ENCODE measurements at places on chromosomes 6 and 20.

DNA sequence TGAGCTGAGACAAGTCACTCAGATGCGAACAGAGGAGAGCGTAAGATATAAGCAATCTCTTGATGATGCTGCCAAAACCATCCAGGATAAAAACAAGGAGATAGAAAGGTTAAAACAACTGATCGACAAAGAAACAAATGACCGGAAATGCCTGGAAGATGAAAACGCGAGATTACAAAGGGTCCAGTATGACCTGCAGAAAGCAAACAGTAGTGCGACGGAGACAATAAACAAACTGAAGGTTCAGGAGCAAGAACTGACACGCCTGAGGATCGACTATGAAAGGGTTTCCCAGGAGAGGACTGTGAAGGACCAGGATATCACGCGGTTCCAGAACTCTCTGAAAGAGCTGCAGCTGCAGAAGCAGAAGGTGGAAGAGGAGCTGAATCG is 9.5 kb upstream of the SNRNP48 start:
- ATAC-seq, result no peak

- ATAC-seq, result no peak
These were observed 5.6 kb upstream of the PHACTR3 start for GRCh38 chr20:59598625-59599310.

DNA sequence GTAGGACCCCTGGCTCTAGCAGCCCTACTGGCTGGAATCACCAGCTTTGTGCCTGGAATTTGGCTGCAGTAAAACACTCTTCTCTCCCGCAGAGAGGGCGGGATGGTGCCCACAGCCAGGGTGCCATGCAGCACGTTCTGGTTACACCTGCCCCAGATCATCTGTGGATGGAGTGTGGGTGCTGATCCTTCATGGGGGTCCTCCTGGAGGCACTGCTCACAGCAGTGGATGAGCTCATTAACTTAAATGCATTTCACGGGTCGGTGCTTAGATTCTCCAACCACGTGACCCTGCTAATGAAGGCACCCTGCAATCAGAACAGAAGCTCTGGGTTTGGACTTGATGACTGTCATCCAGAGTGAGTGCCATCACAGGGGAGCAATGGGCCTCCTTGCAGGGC is 138.6 kb upstream of the AFDN start:
- no peak for ATAC-seq

DNA sequence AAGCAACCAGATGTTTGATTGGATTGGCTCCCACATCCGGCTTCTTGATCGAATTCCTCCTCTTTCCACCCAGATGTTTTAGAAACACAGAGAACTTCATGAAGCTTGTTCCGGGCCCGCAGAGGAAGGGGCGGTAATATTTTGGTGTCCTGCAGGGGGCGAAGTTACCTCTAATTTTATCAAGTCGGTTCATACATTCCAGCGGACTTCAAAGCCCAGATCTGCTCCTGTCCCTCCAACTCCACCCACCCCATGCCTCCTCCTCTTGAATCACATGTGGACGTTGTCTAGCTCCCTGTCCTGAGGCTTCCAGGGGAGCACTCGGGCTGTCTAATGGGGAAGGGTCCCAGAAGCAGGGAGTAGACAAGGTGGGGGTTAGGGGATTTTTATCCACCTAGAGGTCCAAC is 2.9 kb upstream of the BMP6 start:
- ATAC-seq, result peak; percentile 44

- no peak for ATAC-seq
These were observed 161.5 kb upstream of the HEY2 start for GRCh38 chr6:125587666-125588632.

Measured in stimulated activated memory B cell treated with anti-CD40 and anti-IgM and Interleukin-4, amounts not matched to agents 10 μg/mL and 1 μg/mL and 100 μg/mL, for 72 hours (primary cell).